Midbrain (tissue), 1 donor: ENCODE measurements at places on chromosomes 6 and 20.
A peak's percentile ranks its signal among the peaks of the same experiment; 100 is the strongest.

DNA sequence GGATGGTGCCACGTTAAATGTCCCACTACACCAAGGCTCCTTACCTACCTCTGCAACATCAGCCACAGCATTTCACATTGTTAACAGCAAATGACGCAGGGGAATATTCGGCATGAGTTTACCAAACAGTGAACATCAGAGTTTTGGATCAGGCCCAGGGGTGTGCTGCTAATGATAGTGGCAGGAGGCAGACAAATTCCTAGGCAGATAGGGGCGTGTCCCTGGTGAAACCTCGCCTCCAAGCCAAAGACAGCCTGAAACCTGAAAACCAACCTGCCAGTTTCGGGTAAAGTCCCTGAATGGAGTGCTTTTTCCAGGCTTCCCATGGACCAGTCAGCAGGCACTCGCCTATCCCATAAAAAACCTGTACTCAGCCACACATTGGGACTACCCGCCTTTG lies 133.6 kb downstream of the SH3BGRL2 start:
- DNase-seq = no peak

GRCh38 chr6:36682328-36683144 lies 4.0 kb downstream of the CDKN1A start:
- no peak for DNase-seq

- DNase-seq = peak; percentile 5
Measured at GRCh38 chr6:41161851-41162552, 914 bp downstream of the TREM2 start.

- DNase-seq = peak; percentile 36
Measured at GRCh38 chr20:47620808-47621805, 119.4 kb downstream of the NCOA3 start.

DNA sequence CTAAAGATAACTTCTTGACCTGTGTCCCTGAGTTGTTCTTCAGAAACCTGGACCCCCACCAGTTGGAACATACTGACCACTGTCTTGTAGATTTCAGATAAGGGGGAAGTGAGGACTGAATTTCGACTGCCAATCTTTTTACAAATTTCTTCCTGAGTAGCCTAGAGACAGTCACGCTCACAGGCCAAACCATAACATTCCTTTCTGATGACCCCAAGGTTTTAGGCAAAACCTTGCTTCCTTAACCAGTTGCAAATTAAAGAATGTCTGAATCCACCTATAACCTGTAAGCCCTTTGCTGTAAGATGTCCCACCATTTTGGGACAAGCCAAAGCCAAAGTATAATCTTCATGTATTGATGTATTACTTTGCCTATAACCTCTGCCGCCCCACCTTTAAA lies 306.9 kb downstream of the LRFN2 start:
- no peak for DNase-seq
